ENCODE measurements at places on chromosomes 3 and 15.

DNA sequence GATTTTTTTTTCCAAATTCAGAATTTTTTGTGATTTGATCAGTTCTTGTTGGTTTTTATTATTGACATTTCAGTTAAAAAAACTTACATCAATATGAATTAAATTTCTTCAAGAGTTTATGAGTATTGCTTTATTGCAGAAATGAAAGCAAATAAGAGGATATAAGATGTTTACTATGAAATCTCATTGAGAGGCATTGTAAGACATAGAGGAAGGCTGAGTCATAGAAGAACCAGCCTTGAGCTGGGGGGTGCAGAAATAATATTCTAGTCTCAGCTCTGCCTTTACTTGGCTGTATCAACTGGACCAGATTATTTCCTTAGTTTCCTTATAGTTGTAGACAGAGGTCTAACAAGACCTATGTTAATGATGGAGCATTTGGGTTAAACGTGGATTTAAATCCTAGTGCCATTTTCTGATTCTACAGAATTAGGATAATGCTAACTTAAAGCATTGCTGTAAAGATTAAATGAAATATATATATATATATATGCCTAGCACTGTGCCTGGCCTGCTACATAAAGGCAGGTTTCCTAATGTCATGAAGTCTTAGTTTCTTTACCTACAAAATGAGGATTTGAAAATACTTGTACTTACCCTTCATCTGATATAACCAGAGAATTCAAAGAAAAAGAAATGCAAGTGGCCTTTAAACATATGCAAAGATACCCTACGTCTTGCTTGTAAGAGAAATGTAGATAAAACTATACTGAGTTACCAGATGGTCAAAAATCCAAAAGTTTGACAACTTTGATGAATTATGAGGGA, 7.3 kb downstream of the FAM98B start:
- DNase-seq, result no peak

DNA sequence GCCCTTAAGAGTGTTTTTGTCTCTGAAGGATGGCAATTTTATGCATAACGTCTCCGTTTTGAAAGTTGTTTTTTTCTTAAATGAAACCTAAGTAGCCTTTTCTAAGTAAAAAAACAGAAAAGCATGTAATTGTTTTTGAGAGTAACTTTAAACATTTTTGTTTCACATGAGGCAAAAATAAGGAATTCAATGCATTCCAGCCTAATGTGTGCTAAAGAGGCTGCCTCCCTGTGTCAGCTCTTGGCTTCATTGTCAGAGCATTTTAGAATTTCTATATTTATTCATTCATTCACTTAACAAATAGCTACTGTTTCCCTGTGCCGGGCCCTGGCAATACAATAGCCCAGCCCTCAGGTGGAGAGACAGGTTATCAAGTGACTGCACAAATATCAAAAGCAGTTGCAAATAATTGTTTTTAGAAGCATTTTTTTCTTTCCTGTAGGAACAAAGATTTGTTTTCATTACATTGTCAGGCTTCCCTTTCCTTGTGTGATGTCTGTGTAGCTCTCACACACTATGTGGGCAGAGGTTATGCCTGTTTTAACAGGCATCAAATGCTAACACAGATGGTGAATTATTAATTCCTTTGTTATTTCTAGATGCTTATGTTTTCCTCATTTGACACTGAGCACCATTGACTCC, 81.9 kb downstream of the CCK start:
- no peak for DNase-seq

- DNase-seq, result no peak
Measured at GRCh38 chr3:128388932-128389331, 77.8 kb downstream of the DNAJB8 start.

DNA sequence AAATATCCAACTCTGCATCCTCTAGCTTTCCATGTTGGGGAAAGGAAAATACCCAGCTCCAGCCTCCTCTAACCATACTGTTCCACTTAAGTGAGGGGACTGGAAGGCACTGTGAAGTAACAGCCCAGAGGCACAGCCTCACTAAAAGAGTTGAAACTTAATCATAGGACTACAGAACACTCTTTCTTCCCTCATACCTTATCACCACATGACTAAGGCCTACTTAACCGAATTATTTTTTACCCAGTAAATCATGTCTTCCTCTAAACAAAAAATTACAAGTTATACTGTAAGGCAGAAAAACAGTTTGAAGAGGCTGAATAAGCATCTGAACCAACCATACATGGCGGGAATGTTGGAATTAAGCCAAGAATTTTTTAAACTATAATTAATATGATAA, 207.4 kb upstream of the MME start:
- no peak for DNase-seq

DNA sequence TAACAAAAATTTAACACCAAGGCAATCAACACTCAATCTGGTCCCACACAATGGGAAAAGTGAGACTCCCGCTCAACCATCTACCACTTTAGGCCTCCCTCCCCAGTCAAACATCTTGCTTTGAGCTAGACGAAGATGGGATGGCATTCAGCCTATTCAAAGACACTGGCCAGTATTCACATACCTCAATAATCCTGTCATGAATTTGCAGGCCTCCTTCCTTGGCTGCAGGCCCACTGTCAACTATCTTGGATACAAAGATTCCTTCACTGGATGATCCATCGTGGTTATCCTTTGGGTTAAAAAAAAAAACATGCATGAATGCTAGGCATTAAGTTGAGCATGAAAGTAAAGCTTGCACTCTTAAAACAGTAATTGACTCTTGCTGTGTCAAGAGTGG, 22.6 kb downstream of the PDZRN3 start:
- DNase-seq, result no peak

GRCh38 chr3:32602206-32602605, 31.5 kb upstream of the DYNC1LI1 start:
- no peak for DNase-seq

- DNase-seq, result no peak
Measured at GRCh38 chr3:107942244-107942643, 148.6 kb downstream of the CD47 start.

DNA sequence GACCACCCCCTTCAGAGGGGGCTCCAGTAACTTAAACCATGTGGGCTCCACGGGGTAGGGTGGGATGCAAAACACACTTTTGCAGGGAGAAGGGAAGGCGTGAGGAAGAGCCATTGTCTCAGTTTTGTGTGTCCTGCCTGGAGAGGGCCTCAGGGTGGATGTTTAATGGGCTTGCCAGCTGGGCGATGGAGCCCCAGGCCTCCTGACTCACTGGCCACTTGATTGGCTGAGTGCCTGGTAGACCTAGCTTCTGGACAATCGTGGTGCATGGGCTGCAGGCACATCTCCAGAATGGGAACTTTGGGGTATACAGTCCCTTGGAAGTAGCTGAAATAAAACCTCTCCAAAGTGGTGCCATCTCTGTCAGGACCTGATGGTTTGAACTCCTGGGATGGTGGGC, 118.3 kb upstream of the MRPS22 start:
- DNase-seq, result no peak

DNA sequence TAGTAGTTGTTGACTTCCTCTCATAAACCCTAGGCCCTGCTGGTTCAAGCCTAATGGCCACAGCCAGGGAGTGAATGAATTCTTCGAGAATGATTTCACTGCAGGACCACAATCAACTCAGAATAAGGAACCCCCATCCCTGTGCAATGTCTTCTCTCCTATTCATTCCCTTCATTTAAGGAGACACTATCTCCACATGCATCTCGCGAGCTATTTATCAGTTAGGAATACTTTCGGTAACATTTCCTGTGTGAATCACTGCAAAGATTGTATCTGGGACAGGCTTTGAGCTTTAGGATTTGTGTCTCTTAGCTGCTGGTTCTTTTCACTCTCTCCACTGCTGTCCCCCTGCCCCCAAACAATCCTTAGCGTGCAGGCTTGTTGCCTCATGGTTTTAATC, 94.4 kb downstream of the MYLK start:
- DNase-seq, result no peak

DNA sequence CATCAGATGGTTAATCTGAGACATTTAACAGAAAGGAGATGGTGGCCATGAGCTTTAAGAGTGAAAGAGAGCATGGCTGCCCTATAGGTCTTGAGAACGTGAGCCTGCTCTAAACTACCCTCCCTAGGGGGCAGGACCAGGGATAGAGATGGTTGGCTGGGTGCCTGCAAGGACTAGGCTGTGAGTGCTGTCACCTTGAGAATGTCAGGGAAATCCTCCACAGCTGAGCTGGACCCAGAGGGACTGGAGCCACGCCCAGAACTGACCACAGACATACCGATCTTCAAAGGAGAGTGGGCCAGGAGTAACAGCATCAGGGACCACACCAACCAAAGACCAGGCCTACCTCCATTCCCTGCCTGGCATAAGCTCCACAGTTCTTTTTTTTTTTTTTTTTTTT, 53.6 kb upstream of the UBE2E1 start:
- DNase-seq, result no peak

DNA sequence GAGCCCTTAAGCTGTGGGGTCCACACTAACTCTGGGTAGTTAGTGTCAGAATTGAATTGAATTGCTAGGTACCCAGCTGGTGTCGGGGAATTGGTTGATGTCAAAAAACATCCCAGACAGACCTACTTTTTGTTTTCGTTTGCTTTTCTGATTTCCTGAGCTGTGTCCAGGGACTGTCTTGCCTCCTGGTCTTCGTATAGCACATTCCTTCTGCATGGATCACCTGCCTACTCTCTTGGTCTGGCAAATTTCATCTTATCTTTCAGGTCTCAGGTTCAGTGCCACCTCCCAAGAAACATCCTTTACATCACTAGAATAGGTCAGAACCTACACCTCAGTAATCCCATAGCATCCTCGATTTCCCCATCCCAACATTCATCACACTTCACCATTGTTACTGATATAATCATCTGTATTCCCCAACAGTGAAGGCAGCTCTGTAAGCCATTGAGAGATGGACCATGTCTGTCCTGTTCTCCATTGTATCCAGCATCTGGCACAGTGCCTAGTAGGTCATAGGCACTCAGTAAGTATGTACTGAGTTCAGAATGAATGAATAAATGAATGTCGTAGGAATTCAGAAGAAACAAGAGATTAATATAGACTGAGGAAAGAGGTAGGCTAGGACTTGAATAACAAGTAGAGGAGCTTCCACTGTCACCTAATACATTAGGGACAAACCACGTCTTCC, 81.2 kb downstream of the ANP32A start:
- no peak for DNase-seq

- DNase-seq, result no peak
Measured at GRCh38 chr3:58414538-58415197, 19.0 kb downstream of the PDHB start.

- DNase-seq, result no peak
Measured at GRCh38 chr15:80691575-80691974, 3.5 kb upstream of the ABHD17C start.

GRCh38 chr3:192930577-192930976, 12.9 kb upstream of the MB21D2 start:
- no peak for DNase-seq

Data from stimulated activated CD8-positive, alpha-beta memory T cell treated with anti-CD3 and anti-CD28 coated beads, Interleukin-2, amount 100 ng/mL, for 1 hour (primary cell).